ENCODE measurements at places on chromosomes 6 and 20.
A peak's percentile ranks its signal among the peaks of the same experiment; 100 is the strongest.

- DNase-seq, result no peak
These were observed 845 bp downstream of the ENPP1 start for GRCh38 chr6:131808460-131809269.

DNA sequence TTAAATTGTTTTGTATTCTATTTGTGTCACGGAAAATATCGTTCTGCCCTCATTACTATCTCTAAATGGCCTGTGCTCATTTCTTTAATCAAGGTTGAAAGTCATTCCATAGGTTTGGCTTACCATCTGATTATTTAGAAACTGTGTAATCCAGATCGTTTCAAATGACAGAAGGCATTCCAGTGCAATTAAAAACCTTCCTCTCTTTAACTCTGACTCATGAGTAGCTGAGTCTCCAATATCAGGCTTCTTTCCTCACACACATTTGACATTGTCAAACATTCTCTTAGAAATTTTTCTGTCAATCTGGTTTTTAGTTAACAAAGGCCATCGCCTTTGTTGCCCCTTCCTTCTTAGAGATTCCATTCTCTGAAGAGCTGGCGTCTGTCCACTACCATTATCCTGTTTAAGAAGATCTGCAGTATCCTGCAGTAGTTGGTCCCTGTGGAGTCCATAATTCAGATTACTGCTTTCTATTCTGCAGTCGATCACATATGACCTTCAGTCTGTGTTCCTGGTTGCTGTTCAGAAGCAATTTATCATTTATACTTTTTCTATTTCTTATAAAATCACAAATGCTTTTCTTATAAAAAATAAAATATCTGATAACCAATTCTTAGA is 3.9 kb upstream of the TRDN start:
- DNase-seq, result no peak

- DNase-seq, result no peak
These were observed 302.0 kb downstream of the NRN1 start for GRCh38 chr6:5704708-5705107.

GRCh38 chr20:16020971-16021370 is 552.3 kb downstream of the KIF16B start:
- DNase-seq, result no peak

- no peak for DNase-seq
These were observed 138.4 kb upstream of the FOXA2 start for GRCh38 chr20:22722811-22723210.

GRCh38 chr20:20446425-20447015 is 78.6 kb downstream of the INSM1 start:
- no peak for DNase-seq

- no peak for DNase-seq
These were observed 158.1 kb upstream of the PROKR2 start for GRCh38 chr20:5474646-5475550.

DNA sequence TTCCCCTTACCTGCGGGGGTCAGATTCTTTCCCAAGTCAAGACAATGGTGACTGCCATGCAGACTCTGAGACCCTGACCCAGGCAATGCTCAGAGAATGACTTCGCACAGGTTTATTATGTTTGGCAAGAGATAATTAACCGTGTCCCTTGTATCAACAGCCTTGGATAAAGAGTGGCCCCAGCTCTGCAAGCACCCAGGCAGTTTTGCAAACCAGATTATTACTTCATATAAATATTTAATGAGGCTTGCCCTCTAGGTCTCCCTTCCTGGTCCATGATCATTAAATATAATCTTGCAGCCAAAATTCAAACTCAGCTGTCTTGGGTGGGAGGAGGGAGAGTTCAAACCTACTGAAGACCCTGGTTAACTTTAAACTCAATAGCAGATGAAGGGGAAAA is 156.5 kb downstream of the ANKRD60 start:
- no peak for DNase-seq

DNA sequence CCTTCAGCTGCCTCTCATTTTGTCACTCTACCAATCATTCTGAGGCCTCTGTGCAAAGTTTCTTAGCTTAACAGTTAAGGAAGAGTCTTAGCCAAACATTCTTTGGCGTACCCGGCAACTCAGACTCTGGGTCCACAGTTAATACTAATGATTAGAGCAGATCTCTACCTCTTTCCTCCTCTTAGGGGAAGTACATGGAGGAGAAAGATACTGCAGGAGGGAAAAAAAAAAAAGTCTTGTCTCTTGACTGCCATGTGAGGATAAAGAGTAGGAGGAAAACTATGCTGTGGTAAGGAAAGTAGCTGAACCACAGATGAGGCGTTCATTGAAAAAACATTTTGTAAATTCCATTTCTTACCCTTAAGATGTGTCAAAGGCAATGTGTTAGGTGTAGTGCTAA is 44.0 kb upstream of the MARCKS start:
- no peak for DNase-seq

DNA sequence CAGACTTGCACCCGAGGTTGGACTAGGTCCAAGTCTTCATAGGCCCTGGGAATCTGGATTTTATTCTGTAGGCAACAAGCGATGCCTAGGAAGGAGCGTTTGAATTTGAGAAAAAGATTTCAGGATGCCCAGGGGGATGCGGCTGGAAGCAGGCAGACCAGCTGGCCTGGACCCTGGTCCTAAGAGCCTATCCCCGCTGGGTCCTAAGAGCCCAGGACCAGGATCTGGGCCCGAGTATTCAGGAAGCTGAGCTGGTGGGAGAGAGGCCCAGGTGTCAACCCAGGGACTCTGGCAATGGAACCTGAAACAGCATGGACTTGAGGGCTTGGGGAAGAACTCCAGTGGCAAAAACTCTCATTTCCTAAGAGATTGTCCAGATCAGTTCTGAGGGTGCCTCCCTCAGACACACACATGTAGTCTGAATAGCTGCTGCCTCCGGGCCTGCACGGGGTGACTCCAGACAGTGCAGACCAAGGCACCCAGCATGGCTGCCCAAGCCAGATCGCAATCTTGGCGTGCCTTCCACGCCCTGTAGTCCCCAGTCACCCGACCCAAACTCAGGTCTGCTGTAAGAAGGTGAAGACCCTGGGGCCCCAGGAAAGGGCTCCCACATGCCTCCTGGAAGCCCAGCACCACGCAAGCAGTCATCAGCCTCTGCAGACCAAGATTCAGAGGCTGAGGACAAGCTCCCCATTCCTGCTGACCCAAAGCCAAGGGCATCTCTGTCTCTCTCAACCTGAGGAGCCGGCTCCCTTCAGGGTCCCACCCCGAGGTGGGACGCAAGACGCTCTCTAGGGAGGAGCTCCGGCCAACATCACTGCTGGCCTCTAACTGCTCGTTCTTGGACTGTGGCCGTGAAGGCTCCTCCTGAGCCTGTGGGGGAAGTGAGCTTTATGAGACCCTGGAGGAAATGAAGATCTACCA is 34.4 kb downstream of the RRBP1 start:
- no peak for DNase-seq

GRCh38 chr6:45658958-45659357 is 281.2 kb upstream of the SUPT3H start:
- no peak for DNase-seq

DNA sequence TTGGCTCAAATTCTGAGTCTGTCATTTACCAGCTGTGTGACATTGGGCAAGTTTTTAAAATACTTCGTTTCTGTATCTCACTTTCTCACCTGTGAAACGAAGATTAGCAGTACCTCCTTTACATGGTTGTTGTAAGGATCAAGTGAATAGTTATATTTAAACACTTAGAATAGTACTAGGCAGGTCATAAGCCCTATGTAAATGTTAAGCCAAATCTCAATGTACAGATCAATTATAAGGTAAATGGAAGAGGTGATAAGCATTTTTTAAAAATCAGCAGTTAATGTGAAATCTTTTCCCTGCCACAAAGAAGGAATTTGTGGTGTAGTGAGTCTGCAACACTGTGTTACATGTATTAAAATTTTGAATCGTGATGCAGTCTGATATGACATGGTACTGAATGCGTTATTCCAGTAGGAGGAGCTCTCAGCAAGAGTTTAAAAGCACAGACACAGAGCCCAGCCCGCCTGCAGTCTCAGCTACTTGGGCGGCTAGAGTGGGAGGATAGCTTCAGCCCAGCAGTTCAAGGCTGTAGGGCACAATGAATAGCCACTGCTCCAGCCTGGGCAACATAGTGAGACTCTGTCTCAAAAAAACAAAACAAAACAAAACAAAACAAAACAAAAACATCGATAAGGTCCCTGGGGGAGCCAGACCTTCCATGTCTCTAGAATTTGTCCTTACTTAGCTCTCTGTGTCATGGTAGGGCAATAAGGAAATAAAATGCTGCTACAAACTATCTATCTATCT is 46.0 kb downstream of the GTF2H5 start:
- peak; percentile 59 for DNase-seq

DNA sequence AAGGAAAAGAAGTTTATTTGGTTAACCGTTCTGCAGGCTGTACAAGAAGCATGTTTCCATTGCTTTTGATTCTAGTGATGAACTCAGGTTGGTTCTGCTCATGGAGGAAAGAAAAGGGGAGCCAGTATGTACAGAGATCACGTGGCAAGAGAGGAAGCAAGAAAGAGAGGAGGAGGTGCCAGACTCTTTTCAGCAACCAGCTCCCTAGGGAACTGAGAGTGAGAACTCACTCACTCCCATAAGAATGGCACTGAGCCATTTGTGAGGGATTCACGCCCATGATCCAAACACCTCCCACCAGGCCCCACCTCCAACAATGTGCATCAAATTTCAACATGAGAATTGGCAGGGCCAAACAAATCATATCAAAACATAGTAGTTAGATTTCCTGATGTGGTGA is 649.1 kb downstream of the EPM2A start:
- DNase-seq, result no peak

GRCh38 chr6:79954849-79955248 is 7.5 kb upstream of the ELOVL4 start:
- no peak for DNase-seq

GRCh38 chr6:152343735-152344360 is 293.3 kb downstream of the SYNE1 start:
- no peak for DNase-seq

- DNase-seq, result no peak
These were observed 49.0 kb upstream of the RNF24 start for GRCh38 chr20:4064144-4064909.

GRCh38 chr6:74128536-74128935 is 432.5 kb downstream of the CD109 start:
- DNase-seq, result no peak

DNA sequence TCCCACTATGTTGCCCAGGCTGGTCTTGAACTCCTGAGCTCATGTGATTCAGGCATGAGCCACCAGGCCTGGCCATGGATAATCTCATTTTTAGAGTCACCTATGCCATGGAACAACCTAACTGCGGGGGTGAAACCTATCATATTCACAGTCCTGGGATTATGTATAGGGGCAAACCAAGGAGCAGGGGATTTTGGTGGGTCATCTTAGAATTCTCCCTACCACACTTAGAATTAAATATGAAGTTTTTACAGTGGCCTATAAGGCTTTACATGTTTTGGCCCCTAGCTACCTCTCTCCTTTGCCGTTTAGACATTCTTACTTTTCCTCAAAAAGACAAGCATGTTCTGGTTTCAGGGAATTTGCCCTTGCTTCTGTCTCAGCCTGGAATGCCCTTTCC is 20.6 kb upstream of the VEGFA start:
- no peak for DNase-seq

- no peak for DNase-seq
These were observed 296.4 kb downstream of the HACE1 start for GRCh38 chr6:104563306-104563705.

DNA sequence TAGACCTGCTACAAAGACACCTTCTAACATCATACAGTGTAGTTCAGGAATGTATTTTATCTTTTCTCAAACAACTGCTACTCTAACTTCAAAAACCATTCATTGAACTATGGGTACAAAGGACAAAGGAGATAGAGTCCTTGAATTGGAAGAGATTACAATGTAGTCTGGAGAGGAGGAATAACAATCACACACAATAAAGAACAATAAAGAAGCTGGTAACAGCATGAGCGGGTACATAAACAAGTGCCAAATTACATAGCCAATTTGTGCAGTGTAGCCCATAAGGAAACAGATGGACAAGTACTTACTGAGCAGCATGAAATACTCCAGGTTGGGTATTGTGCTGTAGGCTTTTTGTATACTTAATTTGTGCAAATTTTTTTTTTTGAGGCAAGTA is 44.3 kb downstream of the OSTM1 start:
- DNase-seq, result no peak

DNA sequence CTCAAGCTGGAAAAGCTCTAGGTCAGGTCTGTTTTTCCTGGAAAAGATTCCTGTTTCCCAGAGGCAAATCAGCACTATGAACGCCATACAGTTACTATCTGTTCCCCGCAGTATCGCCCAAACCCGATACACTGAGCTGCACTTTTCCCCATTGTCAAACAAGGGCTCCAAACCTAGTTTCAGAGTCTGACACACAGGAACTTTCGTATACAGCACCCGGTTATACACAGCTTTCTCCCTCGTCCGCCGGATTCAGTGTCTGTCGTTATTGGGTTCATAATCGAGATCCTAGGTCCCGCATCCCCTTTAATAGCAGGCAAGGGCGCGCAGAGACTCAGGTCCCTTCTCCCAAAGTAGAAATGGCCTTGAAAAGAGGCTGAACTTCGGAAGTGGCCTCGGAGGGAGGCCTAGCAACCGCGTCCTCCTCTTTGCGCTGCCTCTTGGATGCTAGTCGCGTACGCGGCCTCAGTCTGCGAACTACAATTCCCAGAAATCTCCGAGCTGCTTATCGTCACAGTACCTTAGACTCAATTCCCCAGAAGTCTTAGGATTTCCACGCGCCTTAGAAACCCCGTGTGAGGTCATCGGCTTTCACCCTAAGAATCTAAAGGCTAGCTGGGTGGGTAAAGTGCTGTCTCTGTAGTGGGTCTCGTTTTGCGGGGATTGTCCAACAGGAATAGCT is 34.2 kb downstream of the ZNF391 start:
- DNase-seq, result no peak

- DNase-seq, result no peak
These were observed 695 bp downstream of the ARHGAP18 start for GRCh38 chr6:129709196-129709768.

GRCh38 chr20:33568868-33569801 is 79.2 kb downstream of the CBFA2T2 start:
- no peak for DNase-seq

GRCh38 chr20:35303735-35304491 is 11.7 kb upstream of the FAM83C start:
- DNase-seq, result peak; percentile 70

Measured in activated CD4-positive, alpha-beta T cell treated with anti-CD3 and anti-CD28 coated beads, Interleukin-2, amount 50 U/mL, for 24 hours (primary cell).